ENCODE measurements at places on chromosomes 1 and 21. TPM values are rescaled to one million over a fixed set of nuclear protein-coding genes. Genes with fewer than 3 reads are reported as not detected.
A peak's percentile ranks its signal among the peaks of the same experiment; 100 is the strongest.

DNA sequence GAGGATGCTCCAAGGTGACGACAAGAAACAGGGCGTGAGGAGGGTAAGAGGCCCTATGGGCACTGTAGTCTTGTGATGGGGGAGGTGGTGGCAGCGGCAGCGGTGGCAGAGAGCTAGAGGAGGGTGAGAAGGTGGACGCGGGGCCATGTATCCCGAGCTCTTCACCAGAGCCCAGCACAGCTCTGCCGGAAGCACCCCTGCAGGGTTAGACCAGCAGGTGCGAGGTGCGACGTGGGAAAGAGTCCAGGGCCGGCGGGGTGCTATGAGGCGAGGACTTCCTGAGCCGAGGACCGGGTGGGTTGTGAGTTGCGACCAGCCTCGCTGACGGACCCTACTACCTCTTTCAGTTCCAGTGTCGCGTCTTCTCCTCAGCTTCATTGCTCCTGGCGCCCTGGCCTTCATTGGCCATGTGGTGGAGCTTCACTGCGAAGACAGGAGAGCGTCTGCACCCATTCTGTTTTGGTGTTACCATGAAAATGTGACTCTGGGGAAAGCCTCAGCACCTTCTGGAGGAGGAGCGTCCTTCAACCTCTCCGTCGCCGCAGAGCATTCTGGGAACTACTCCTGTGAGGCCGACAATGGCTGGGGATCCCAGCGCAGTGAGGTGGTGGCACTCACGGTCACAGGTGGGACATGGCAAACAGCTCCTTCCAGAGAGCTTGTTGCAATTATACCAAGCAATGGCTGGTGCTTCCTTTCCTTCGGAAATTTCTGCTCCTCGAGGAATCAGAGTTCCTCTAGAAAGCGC lies 67.9 kb upstream of the KIRREL1 start:
- DNase-seq = no peak

- peak; percentile 62 for DNase-seq
These were observed 23.2 kb downstream of the LYST start for GRCh38 chr1:235843461-235843961.

- peak; percentile 20 for DNase-seq
These were observed at the start of gene BMP8A for GRCh38 chr1:39491146-39491921. Gene BMP8A, plus strand, starts transcription at chr1:39491636. Its CDS starts 356 bp downstream, at chr1:39491992.

GRCh38 chr1:70819231-70819630 lies 228.4 kb downstream of the PTGER3 start:
- DNase-seq = no peak

DNA sequence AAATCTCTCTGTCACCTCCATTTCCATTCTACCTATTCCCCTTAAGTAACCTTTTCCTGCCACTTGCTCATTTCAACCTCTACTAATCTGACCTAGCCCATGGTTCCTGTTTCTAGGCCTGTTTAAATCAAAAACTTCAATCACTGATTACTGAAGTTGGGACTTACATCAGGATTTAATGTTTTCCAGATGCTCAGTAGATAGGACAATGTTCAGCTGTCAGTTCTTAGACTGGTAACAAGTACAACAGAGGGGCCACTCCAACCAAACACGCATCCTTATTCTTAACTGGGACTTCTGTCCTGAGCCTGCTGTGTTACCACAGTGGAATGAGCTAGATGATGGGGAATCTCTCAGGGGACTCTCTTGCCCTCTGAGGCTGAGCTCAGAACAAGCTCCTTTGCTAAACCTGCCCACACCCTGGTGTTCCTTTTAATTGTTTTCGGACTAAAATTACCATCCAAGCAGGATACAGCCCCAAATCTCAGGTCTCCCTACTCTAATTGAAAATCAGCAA lies 974.6 kb downstream of the TTLL7 start:
- DNase-seq = no peak

- DNase-seq = no peak
These were observed 18.6 kb downstream of the AZIN2 start for GRCh38 chr1:33099290-33100118.

- no peak for DNase-seq
These were observed 79.2 kb downstream of the SMYD2 start for GRCh38 chr1:214360116-214360515.

DNA sequence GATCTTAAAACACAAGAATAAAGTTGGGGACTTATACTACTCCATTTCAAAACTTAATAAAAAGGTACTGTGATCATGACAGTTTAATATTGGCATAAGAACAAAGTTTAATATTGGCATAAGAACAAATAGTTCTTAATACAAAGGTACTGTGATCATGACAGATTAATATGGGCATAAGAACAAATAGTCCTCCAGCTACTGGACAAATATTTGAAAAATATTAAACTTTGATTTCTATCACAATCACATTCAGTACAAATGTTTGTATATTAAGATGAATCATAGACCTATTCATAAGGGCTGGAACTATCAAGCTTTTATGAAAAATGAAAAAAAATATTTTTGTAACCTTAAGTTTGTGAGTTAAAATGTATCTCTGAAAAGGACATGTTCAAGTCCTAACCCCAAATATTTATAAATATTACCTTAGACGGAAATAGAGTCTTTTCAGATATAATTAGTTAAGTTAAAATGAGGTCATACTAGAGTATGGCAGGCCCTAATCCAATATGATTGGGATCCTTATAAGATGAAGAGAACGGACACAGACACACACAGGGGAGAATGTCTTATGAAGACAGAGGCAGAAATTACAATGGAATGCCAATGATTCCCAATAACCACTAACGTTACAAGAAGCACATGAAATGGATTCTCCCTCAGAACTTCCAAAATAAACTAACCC lies 79.1 kb upstream of the RGS1 start:
- DNase-seq = no peak

- DNase-seq = peak; percentile 44
These were observed 7.2 kb downstream of the C1orf35 start for GRCh38 chr1:228095938-228096337.

DNA sequence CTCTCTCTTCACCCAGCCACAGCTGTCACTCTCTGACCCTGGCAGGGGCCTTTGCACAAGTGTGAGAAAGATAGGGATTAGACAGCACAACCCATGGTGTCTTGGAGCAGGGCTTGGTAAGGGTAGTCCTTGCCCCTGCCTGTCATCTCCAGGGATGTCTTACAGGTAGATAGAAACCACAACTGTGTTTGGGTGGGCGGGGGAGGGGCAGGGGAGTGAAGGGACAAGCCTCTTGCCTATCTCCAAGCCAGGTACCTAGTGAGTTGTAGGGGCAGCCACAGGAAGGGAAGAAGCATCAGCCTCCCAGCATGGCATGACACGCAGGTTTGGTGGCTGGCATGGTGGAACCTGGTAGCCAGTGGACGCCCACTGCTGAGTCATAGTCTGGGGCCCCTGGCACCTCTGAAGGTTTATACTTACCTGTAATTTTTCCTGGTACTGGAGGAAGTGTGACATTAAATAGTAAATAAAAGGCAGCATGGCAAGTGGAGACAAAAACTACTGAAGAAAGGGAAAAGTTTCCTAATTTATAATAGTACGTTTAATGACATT lies 97.5 kb downstream of the CLEC20A start:
- DNase-seq = no peak

- DNase-seq = peak; percentile 84
These were observed 22.2 kb downstream of the SLC25A33 start for GRCh38 chr1:9561429-9561828.

GRCh38 chr1:30085811-30086770 lies 637.3 kb downstream of the MATN1 start:
- no peak for DNase-seq

DNA sequence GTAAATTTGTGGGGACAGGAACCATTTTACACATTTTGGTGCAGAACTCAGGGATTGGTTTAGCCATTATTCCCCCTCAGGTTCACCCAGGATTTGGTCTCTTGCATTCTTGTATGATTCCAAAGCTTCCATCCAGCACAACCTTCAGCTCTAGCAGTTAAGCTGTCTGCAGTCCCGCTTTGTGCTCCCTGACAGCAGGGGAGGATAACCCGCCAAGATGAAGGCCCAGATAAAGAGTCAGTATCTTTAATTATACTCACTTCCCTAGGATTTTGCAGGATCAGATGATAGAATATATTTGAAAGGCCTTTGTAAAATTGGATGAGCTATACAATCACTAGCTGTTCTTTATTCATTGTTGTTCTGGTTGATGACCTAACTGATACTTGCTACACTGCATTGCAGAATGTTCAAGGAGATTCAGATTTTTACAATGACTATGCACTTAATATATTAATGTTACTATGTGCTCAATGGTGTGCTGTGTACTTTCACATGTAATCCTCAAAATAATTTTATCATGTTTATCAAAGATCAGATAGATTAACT lies 49.8 kb downstream of the SLC16A1 start:
- no peak for DNase-seq

DNA sequence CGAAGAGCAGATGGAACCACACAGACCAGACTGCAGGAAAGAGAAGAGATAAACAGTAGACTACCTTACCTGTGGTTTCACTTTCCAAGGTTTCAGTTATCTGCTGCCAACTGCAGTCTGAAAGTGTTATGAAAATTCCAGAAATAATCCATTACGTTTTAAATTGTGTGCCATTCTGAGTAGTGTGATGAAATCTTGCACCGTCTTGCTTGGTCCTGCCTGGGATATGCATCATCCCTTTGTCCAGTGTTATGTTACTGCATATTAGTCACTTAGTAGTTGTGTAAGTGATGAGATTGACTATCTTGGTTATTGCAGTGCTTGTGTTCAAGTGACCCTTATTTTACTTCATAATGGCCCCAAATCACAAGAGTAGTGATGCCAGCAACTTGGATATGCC lies 33.9 kb downstream of the DNAJC6 start:
- DNase-seq = no peak

DNA sequence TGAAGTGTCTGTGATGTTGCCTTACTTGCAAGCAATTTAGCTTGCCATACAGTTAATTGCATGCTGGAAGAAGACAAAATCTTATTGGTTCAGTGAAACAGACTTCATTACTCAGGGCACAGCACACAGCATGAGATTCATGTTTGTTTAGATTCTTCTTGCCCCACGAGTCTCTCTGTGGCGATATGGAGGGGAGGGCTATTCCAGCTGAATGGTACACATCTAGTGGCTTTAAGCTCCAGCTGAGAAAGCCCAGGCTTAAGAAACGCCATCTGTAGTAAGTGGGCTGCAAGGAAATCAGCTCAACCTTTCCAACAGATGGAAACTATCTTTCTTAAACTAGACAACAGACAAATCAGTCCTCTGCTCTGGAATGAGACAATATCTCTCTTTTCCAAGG lies 1022.0 kb downstream of the NCAM2 start:
- no peak for DNase-seq

GRCh38 chr1:234915924-234916675 lies 212.5 kb downstream of the TOMM20 start:
- peak; percentile 36 for DNase-seq

Gene HSD3B2
- polyA plus RNA-seq = not detected

Gene TTF2
- 5.6 TPM for polyA plus RNA-seq

Gene CHI3L1
- polyA plus RNA-seq = 0.43 TPM

Gene PTGER3
- 0.29 TPM for polyA plus RNA-seq

Gene GNG4
- polyA plus RNA-seq = not detected

Gene ITLN2
- not detected for polyA plus RNA-seq

Gene UBE2J2
- 72.1 TPM for polyA plus RNA-seq

Gene CFAP74
- polyA plus RNA-seq = not detected

Gene SAMD11
- not detected for polyA plus RNA-seq

Gene TLR5
- 58.3 TPM for polyA plus RNA-seq
